Endothelial cell of coronary artery (primary cell): ENCODE measurements at places on chromosomes 6 and 20. TPM values are rescaled to one million over a fixed set of nuclear protein-coding genes. Genes with fewer than 3 reads are reported as not detected.

Gene TPX2
- total RNA-seq, result 19.3 and 43.8 TPM in 2 replicates

Gene PRPF6
- 76.2 and 81.9 TPM in 2 replicates for total RNA-seq

Gene SLC22A3
- total RNA-seq, result 0.09 TPM in 2 replicates

Gene DEFB127
- total RNA-seq, result not detected in 2 replicates

Gene THEMIS
- not detected in 2 replicates for total RNA-seq

Gene EPB41L1
- 4.2 and 17.8 TPM in 2 replicates for total RNA-seq

Gene FAM209A
- total RNA-seq, result not detected in 2 replicates

Gene MACROD2
- total RNA-seq, result 0.47 and 1.1 TPM in 2 replicates

Gene EEF1A2
- 1.0 and 2.0 TPM in 2 replicates for total RNA-seq

Gene SLC44A4
- total RNA-seq, result under 0.01 TPM in 1 of 2 replicates, not detected in the other

Gene GID8
- total RNA-seq, result 40.1 and 42.9 TPM in 2 replicates

Gene SLC35A1
- total RNA-seq, result 11.0 and 17.5 TPM in 2 replicates

Gene GRM1
- under 0.01 TPM in 2 replicates for total RNA-seq

Gene AIG1
- 12.4 and 18.9 TPM in 2 replicates for total RNA-seq

Gene NKX2-4
- not detected in 2 replicates for total RNA-seq

Gene KIF25
- total RNA-seq, result not detected in 2 replicates

Gene NPEPL1
- total RNA-seq, result 23.3 and 36.9 TPM in 2 replicates

Gene DLK2
- total RNA-seq, result 0.09 and 0.28 TPM in 2 replicates

Gene ECT2L
- total RNA-seq, result not detected in 2 replicates

Gene PCK1
- total RNA-seq, result not detected in 2 replicates

Gene NAA20
- total RNA-seq, result 53.3 and 53.5 TPM in 2 replicates

Gene LRRC73
- 0.18 and 0.19 TPM in 2 replicates for total RNA-seq

Gene SIGLEC1
- not detected in 2 replicates for total RNA-seq

Gene SOBP
- total RNA-seq, result 1.2 and 2.2 TPM in 2 replicates

Gene PGBD1
- 5.9 and 7.1 TPM in 2 replicates for total RNA-seq

Gene KCNB1
- total RNA-seq, result under 0.01 and 0.09 TPM in 2 replicates

Gene MLN
- not detected in 2 replicates for total RNA-seq

Gene FERMT1
- 1.7 and 3.0 TPM in 2 replicates for total RNA-seq

Gene LHFPL5
- not detected in 2 replicates for total RNA-seq

Gene BHLHE23
- not detected in 2 replicates for total RNA-seq

Gene TEAD3
- 0.27 and 1.6 TPM in 2 replicates for total RNA-seq

Gene DPPA5
- total RNA-seq, result not detected in 2 replicates

Gene GPLD1
- 0.18 and 0.19 TPM in 2 replicates for total RNA-seq

Gene DEFB128
- total RNA-seq, result not detected in 2 replicates

Gene CABLES2
- 0.75 and 0.99 TPM in 2 replicates for total RNA-seq

Gene SDCBP2
- total RNA-seq, result 3.2 and 8.1 TPM in 2 replicates

Gene PACSIN1
- not detected in 2 replicates for total RNA-seq

Gene SLC22A2
- total RNA-seq, result under 0.01 TPM in 1 of 2 replicates, not detected in the other

Gene IL17A
- total RNA-seq, result not detected in 2 replicates

Gene ATP6V1G2
- total RNA-seq, result 0.36 and 0.66 TPM in 2 replicates

Gene ZKSCAN3
- total RNA-seq, result 3.9 and 6.1 TPM in 2 replicates

Gene CDKAL1
- 19.7 and 20.3 TPM in 2 replicates for total RNA-seq

Gene TMEM170B
- 1.1 and 1.2 TPM in 2 replicates for total RNA-seq

Gene RHAG
- not detected in 2 replicates for total RNA-seq

Gene GRM4
- 0.09 TPM in 1 of 2 replicates, not detected in the other for total RNA-seq

Gene PGC
- total RNA-seq, result not detected in 2 replicates

Gene UBD
- 1.2 and 4.9 TPM in 2 replicates for total RNA-seq

Gene LY6G6C
- not detected in 2 replicates for total RNA-seq

Gene DSP
- under 0.01 and 10.5 TPM in 2 replicates for total RNA-seq
